ENCODE measurements at places on chromosomes 12 and 14. TPM values are rescaled to one million over a fixed set of nuclear protein-coding genes. Genes with fewer than 3 reads are reported as not detected.
A peak's percentile ranks its signal among the peaks of the same experiment; 100 is the strongest.

The ZNF839 gene
- 18.1 TPM for total RNA-seq

The SLC6A12 gene
- 0.70 TPM for total RNA-seq

DNA sequence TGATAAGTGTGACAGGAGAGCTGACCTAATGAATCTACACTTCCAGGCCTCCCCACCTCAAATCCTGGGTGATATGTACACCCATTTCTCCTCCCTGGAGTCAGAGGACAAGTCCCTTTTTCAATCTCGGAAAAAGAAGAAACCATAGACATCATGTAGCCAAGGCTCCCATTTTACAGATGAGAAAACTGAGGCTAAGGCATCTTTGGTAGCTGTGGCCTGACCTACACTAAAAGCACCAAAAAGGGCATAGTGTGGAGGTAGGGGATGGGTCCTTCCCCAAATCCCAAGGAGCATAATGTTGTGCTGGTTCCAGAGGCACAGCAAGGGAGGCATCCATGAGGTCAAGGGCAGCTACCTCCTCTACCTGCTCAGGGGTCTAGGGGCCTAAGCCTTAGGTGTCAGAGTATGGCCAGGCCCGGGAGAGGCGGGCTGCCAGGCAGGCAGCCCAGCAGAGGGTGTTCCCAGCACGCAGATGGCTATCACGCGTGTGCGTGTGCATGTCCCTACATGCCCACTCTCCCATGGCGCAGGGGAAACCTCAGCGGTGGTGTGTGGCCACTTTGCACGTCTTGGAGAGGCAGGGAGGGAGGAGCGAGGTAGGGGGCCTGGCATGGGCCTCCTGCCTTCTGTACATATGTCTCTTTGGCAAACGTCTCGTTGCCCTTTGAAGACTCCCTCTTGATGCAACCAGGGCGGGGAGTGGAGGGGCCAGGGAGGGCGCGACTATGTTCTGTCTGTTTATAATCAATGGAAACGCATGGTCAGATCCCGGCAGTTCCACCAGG lies 2.5 kb downstream of the PGF start:
- peaks cover 14% of the 10 kb centered on the region for H3K27me3 ChIP-seq
- no peak overlapping the region for H3K4me3 ChIP-seq
- H3K36me3 ChIP-seq: no peaks in the 10 kb centered on the region
- H3K27ac ChIP-seq: no peak overlapping the region
- H3K4me1 ChIP-seq: no peaks in the 10 kb centered on the region
- no peak for DNase-seq

DNA sequence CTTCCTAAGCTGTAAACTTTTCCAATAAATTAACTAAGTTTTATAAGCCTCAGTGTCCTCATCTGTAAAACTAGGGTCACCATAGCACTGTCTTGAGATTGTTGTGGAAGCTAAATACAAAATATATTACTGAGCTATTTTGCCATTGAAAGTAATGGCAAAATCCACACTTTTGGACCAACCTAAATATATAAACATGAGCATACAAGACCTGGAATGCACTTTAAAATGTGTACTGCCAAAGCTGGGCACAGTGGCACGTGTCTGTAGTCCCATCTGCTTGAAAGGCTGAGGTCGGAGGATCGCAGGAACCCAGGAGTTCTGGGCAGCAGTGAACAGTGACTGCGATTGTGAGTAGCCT lies 29.8 kb upstream of the SINHCAF start:
- no peak for DNase-seq
- H3K27me3 ChIP-seq: no peaks in the 10 kb centered on the region
- H3K4me1 ChIP-seq: no peaks in the 10 kb centered on the region

GRCh38 chr14:104561632-104562495 lies 17.7 kb upstream of the C14orf180 start:
- no peaks in the 10 kb centered on the region for H3K36me3 ChIP-seq
- DNase-seq: no peak
- H3K4me1 ChIP-seq: no peaks in the 10 kb centered on the region
- H3K27ac ChIP-seq: no peak overlapping the region

DNA sequence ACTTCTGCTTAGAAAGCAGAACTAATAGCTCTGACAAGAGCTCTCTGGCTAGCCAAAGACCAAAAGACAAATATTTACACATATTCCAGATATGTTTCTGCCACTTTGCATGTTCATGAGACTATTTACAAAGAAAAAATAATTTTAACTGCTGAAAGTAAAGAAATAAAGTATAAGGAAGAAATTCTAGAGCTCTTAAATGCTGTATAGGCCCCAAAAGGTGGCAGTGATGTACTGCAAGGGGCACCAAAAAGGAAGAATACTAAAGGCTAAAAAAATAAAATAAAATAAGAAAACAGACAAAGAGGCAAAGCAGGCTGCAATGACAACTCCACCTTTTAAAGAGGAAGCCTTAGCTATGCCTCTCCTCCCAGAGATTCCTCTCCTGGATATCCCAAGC lies 23.0 kb downstream of the KLRK1 start:
- peak overlapping the region; percentile 23 for H3K4me3 ChIP-seq
- no peak for DNase-seq
- H3K27me3 ChIP-seq: no peaks in the 10 kb centered on the region
- H3K36me3 ChIP-seq: peaks cover 19% of the 10 kb centered on the region
- peaks cover 27% of the 10 kb centered on the region for H3K4me1 ChIP-seq
- no peak overlapping the region for H3K27ac ChIP-seq

DNA sequence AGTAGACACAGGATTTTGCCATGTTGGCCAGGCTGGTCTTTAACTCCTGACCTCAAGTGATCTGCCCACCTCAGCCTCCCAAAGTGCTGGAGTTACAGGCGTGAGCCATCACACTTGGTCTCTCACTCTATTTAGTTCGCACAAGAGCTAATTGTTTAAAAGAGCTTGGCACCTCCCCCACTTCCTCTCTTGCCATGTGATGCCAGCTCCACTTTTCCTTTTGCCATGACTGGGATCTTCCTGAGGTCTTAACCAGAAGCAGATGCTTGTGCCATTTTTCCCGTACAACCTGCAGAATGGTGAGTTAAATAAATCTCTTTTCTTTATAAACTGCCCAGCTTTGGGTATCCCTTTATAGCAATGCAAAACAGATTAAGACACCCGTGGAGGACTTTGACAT lies 200.1 kb upstream of the FRMD6 start:
- no peaks in the 10 kb centered on the region for H3K4me1 ChIP-seq
- peaks cover 17% of the 10 kb centered on the region for H3K27me3 ChIP-seq
- no peak overlapping the region for H3K27ac ChIP-seq
- no peaks in the 10 kb centered on the region for H3K36me3 ChIP-seq
- no peak for DNase-seq
- no peak overlapping the region for H3K4me3 ChIP-seq

- H3K4me3 ChIP-seq: no peak overlapping the region
- no peak overlapping the region for H3K27ac ChIP-seq
- H3K4me1 ChIP-seq: no peaks in the 10 kb centered on the region
- peaks cover 8% of the 10 kb centered on the region for H3K27me3 ChIP-seq
- DNase-seq: no peak
These were observed 367.1 kb upstream of the FAR2 start for GRCh38 chr12:28781671-28782652.
